RPMI8226 (cell line): ENCODE measurements at places on chromosomes 1 and 21.
A peak's percentile ranks its signal among the peaks of the same experiment; 100 is the strongest.

DNA sequence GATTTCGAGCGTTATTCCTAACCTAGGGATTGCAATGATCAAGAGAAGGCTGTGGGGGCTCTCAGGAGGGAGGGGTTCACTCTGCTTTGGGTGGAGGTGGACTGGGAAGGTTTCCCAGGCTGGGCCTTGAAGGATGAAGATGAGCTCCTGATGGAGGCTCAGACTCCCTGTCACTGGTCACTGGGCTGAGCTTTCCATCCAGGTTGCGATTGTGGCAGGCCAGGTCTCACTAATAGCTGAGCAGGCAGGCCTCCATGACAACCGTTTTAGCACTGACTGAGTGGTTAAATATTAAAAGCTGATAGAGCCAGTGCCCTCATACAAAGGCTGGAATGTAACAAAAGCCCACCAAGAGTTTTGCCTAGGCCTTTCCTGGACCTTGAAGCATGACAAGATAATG, 36.2 kb upstream of the EFCAB14 start:
- no peak for DNase-seq

DNA sequence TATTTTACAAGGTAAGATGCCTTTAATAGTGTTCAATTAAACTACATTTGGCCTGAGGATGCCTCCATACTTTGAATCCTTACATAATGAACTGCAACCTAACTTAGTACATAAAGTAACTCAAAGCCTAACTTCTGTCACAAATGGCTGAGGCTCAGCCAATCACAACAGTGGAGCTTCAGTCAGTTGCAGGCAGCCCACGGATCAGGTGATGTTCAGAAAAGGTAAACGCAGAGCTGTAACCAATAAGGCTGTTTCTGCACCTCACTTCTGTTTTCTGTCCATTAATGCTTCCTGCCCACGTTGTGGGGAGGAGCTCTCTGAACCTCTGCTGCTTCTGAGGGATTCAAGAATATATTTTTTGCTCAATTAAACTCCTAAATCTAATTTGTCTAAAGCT, 94.8 kb upstream of the KIAA0040 start:
- peak; percentile 43 for DNase-seq

- peak; percentile 96 for DNase-seq
Measured at GRCh38 chr21:44910229-44911067, 10.3 kb downstream of the ITGB2 start.

DNA sequence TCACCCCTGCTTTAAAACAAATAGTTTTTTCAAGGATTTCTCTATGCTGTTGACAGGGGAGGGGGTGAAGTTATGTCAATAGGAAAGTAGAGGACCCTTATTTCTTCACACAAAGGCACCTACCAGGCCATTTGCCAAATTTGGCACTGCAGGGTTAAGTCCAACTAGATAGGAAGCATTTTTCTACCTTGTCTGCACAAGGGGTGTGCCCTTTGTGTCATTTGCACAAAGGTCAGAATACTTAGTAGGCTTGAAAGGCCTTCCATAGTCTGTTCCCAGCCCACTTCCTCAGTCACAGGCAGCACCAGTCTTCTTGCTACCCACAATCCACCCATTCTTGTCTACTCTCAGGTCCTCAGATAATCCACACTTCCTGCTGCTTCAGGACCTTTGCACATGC, 7.0 kb downstream of the TACSTD2 start:
- no peak for DNase-seq

GRCh38 chr1:177872308-177872900, 97.5 kb downstream of the SEC16B start:
- no peak for DNase-seq

DNA sequence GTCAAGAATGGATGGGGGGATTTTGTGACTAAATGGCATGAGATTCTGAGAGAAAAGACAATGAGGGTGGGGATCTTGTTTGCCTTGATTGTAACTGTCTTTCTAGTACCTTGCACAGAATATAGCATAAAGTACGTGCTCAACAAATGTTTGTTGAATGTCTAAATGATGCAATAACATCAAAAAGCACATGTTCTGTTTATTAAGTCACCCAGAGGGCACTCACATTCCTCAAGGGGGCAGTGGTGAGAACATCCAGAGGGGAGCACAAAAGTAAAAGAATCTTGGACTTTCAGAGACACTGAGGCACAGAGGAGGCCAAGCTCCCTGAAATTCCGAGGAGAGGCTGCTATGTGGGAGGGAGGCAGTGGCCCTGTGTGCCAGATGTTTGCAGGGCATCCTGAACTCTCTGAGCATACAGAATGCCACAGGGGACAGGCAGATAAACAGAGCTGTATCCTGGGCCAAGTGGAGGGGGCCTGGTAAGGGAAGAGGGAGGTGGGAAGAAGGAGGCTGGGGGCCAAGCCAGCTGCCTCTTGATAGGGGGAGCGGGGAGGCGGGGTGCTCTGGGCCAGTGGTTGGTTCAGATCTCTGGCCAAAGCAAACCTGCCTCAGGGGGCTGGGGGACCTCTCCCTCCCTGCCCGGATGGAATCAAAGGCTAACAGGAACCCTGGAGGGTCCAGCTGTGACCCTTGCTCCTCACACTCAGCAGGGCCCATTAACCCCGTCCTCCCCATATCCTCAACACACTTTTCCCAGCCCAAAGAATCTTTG, 6.5 kb upstream of the ATP1A2 start:
- DNase-seq = peak; percentile 68

- no peak for DNase-seq
Measured at GRCh38 chr1:200369706-200370105, 40.1 kb downstream of the ZNF281 start.

DNA sequence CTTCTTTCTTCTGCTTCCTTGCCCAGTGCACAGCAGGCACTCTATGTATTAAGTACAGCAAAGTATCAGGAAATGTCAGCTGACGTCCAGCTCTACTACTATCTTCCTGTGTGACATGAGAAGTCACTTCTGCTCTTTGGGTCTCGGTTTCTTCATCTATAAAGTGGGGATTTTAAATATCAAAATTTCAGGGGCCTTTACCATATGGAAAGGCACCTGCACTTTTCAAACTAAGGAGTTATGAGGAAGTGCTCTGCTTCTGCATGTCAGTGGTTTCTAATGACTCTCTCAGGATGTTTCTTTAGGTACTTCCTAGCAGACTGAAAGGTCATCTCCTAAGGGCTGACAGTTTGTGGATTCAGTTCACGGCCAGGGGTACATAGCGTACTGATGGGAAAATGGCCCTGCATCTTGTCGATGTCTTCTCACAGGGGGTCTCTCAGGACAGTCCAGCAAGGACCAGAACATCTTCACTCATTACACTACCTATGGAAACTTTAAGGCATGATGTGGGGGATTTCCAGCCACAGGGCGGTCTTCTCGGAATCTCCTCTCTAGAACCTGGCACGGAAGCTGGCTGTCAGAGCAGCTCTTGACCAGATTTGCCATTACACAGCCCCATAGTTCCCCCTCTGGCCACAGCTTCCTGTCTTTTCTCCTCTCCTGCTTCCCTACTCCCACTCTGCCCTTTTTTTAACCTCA, 42.0 kb upstream of the MTF1 start:
- peak; percentile 22 for DNase-seq

- no peak for DNase-seq
Measured at GRCh38 chr1:69163241-69163640, 404.5 kb upstream of the LRRC7 start.

DNA sequence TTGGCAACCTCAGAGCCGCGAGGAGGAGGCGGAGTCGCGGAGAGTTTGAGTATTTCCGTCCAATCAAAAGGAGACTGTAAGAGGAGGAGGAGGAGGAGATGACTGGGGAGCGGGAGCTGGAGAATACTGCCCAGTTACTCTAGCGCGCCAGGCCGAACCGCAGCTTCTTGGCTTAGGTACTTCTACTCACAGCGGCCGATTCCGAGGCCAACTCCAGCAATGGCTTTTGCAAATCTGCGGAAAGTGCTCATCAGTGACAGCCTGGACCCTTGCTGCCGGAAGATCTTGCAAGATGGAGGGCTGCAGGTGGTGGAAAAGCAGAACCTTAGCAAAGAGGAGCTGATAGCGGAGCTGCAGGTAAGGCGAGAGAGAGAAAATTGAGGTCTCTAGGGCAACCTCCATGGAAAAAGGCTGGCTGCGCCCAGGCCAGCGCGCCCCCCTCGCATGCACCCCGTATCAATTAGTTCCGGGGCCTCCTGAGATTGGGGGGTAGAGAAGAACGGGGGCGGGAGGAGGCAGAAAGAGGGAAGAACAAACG, at the start of gene PHGDH:
TSS of gene PHGDH (plus strand) at position 131 of the 538 bp plus-strand sequence. CDS start at position 220, 89 bp downstream.
- peak; percentile 36 for DNase-seq

DNA sequence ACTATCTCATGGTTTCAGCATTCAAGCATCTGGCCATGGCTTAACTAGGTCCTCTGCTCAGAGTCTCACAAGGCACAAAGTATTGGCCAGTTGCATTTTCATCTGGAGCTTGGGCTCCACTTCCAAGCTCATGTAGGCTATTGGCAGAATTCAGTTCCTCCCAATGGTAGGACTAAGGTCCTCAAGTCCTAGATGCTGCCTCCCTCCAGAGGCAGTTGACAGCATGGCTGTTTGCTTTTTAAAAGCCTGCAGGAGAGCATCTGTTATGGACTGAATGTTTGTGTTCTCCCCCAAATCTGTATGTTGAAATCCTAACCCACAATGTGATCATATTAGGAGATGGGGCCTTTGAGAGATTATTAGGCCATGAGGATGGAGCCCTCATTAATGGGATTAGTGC, 38.0 kb upstream of the HLX start:
- no peak for DNase-seq

- DNase-seq = peak; percentile 67
Measured at GRCh38 chr1:93251966-93252365, 71.4 kb downstream of the CCDC18 start.

- no peak for DNase-seq
Measured at GRCh38 chr1:24300971-24301784, 18.0 kb upstream of the GRHL3 start.

DNA sequence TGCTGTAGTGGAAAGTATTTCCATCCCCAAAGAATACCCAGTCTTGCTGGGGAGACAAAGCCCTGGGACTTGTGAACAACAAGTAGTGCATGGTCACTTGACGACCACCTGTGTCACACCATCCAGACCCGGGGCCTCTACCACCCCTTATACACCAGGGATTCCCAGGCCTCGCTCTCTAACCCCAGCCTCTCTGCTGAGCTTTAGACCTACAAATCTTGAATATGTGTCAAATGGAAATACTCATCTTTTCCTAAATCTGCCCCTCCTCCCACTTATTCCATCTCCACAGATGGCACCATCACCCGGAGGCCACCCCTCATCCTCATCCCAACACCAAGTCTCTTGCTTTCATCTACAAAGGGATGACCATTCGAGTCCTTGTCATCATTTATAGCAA, 875 bp upstream of the RNASEL start:
- DNase-seq = no peak

DNA sequence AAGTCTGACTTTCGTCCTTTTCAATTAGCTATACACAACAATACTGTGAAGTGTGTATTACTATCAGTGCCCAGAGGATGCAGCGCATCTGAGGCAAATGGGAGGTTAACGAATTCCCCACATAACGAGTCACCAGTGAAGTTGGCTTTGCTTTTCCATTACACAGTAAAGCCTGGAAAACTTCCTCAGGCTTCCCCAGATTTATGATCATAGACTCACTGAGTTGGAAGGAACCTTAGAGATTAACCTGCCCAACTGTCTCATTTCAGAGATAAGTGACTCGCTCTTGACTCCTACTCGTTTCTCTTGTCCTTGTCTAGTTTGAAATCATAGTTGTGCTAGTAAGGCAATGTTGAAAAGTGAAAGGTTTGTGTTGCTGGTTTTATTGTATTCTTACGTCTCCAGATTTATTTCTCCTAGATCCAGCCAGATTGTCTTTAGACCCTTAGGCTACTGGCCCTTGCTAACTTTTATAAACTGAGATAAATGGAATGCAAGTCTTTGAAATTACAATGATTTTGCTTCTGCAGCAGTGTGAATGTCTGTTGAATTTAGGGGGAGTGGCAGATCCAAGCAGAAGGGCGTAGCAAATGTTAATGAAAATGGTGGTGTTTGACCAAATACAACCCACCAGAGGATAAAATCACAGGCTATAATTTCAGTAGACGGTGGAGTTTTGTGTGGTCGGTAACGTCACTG, 17.3 kb downstream of the S1PR1 start:
- DNase-seq = no peak

GRCh38 chr1:17135530-17135929, 16.3 kb upstream of the PADI2 start:
- no peak for DNase-seq

- DNase-seq = peak; percentile 74
Measured at GRCh38 chr21:45309069-45309986, 21.6 kb upstream of the POFUT2 start.

GRCh38 chr1:59419361-59420140, 122.7 kb downstream of the FGGY start:
- DNase-seq = no peak

DNA sequence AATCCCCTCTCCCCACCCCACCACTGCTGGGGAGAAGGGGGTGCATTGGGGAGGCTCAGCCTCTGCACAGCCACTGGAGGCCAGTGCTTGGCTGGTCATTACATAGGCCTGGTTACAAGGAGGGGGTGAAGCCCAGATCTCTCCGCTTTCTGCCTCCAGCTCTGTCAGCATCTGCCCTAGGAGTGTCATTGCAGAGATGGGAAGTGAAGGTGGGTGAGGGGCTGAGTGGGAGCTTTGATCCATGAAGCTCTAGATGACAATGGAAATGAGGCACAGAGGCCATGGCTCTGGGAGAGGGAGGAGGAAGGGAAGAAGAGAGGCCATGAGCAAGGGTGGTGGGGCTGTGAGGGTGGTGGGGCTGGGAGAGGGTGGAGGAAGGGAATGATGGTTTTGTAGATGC, 411.6 kb downstream of the MATN1 start:
- DNase-seq = no peak

DNA sequence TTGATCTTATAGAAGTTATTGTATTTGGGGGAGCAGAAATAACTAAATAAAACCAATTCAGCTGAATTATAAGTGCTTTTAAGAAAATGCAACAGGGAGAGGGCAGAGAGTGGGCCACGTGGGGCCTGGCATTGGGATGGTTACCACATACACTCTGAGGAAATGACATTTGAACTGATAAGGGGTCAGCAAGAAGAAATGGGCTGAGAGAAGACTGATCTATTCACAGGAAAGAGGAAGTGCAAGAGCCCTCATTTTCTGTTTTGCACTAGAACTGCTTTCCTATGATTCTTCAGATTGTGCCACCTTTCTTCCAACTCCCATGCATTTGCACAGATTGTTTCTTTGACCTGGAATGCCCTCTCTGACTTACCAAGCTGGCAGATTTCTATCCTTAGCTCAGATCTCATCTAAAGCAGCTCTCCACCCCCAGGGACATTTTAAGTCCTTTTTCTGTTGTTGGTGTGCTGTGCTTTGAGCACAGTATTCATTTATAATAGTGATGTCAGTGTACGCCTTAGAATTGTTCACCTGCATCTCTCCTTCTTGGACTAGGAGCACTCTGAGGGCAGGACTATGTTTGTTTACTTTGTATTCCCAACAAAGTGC, 115.9 kb downstream of the FGGY start:
- no peak for DNase-seq

GRCh38 chr21:39178421-39178820, 4.8 kb downstream of the PSMG1 start:
- no peak for DNase-seq

DNA sequence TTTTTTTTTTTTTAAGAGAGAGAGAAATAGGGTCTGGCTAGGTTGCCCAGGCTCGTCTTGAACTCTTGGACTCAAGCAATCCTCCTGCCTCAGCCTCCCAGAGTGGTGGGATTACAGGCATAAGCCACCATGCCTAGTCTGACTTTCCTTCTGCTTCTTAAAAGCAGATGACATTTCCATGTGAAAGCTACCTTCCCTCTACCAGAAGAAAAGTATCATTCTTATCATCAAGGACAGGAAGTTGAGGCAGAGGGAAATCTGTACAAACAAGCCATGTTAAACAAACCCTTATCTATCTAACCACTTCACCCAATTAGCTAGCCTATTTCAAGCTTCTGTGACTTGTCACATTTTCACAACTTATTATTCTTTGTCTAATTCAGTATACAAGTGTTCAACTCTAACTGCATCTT, 54.8 kb downstream of the SAMSN1 start:
- DNase-seq = no peak
